NCI-H446 treated with DMSO at 0.1 percent for 48 hours (cell line): ENCODE measurements at places on chromosomes 4 and X.
A peak's percentile ranks its signal among the peaks of the same experiment; 100 is the strongest.

GRCh38 chrX:25028726-25029125, 13.0 kb upstream of the ARX start:
- DNase-seq: no peak

DNA sequence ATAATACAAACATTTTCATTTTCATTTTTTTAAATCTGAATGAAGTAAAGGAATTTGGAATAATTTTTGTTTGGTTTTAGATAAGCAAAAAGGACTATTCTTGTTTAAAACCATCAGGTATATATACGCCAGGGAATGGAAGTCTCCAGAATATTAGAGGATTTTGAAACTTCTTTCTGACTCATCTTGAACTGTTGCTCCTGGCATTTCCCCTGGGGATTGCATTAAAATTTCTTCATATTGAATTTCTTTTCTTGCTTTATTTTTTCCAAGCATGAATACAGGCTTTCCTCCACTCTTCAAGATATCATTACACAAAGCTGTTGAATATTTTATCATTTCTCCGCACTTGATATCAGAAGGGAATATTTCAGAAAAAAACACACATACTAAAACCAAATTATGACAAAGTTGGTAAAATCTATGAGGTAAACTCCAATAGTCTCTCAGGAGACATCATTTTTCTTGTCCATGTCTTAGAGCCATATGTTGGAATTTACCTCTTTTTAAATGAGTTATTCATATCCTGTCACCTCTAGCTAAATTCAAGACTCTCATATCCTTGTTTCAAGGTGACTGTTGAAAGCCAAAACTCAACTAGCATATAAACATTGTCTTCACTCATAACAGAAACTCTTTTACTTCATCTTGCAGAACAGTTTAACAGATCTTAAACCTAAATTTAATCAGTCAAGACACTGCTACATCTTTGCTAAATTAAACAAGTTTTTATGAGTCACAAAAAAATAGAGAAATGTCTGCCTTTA, 20.7 kb upstream of the CSN1S1 start:
- DNase-seq: no peak

- no peak for DNase-seq
Observed at GRCh38 chr4:152620218-152620617, 59.6 kb downstream of the TMEM154 start.

- DNase-seq: no peak
Observed at GRCh38 chrX:36336751-36337150, 417.2 kb downstream of the CFAP47 start.

DNA sequence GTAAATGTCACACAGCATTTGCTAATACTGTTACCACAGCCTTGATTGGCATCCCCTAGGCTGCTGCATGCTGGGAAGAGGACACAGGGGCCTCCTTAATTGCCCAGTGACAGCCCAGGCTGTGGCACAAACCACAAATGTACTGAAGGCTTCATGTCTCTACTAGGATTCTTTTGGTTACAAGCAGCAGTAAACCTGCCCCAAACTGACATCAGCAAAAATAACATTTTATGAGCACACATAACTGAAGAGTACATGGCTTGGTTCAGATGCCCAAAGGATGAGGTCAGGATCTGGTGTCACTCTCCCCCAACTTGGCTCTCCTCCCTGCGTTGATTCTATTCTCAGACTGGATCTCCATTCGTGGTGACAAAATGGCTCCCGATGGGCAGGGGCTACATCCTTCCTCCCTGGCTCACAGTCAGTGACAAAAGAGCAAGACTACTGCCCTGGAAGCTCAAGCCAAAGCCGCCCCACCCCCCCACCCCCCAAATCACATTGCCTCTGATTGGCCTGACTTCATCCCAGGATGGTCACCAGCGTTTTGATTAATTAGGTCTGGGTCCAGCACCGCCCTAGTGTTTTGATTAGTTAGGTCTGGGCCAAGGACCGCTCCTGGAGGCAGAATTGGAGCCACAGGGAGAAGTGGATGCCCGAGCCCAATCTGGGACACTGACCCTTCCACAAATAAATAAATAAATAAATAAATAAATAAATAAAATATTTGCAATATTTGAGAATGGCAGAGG, 180.5 kb upstream of the RBPJ start:
- DNase-seq: no peak

DNA sequence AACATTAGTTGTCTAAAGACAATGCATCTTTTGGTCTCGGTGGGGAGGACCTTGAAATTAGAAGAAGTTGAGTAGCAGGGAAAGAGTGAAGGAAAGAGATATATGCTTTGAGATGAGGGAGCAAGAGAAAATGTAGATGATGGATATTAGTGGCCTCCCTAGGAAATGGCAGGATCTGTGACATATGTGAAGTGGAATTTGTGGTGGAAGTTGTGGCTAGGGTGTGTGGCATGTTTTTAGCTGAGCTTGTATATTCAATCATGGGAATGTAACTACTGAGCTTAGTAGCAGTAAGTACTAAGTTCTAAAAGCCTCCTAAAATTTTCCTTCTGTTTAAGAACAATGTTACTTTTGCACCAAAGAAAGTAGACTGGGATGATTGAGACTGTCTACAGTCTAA, 382.8 kb upstream of the CTSO start:
- no peak for DNase-seq

GRCh38 chr4:40251366-40251765, 54.5 kb downstream of the RHOH start:
- no peak for DNase-seq

- DNase-seq: no peak
Observed at GRCh38 chrX:13266641-13267345, 53.1 kb downstream of the ATXN3L start.

DNA sequence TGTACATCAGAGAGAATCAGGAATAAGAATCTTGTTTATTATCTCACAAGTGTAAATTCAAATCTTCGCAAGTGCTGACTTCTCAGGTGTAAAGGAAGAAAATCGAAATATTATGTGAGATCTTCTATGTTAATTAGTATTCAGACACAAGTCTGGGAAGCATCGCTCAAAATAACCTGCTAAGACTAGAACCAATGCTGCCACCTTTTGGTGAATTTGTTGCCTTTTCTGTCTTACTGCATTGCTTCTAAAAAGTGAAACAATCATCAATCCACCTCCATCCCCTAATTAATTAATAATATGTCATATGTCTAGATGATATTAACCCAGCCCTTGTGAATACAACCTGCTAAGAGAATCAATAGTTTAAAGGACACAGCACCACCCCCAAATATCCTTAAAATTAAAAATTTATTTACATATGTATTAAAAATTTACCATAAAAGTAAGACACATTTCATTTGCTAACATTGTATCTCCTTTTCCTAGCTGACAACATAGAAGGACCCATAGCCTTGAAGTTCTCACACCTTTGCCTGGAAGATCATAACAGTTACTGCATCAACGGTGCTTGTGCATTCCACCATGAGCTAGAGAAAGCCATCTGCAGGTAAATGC, 3.5 kb downstream of the EPGN start:
- peak; percentile 41 for DNase-seq

DNA sequence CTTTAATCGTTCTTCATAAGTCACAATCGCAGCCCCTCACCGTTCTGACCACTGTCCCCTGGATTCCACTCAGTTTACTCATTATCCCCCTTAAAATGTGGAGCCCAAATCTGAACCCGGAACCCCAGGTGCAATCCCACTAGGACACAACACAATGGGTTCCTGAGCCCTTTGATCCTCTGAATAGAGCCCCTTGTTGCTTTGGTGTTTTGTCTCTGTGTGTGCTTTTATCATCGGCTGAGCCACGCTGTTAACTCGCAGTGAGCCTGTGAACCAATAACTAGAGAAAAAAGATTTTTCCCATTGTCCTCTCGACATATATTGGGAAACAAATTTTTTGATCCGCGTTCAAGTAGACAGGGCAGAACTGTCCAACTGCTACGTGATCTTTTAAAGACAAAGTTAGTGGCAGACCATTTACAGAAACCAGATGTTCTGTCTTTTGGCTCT, 617 bp upstream of the PDHA1 start:
- no peak for DNase-seq

GRCh38 chrX:53005327-53005726, 43.3 kb upstream of the GPR173 start:
- DNase-seq: no peak

DNA sequence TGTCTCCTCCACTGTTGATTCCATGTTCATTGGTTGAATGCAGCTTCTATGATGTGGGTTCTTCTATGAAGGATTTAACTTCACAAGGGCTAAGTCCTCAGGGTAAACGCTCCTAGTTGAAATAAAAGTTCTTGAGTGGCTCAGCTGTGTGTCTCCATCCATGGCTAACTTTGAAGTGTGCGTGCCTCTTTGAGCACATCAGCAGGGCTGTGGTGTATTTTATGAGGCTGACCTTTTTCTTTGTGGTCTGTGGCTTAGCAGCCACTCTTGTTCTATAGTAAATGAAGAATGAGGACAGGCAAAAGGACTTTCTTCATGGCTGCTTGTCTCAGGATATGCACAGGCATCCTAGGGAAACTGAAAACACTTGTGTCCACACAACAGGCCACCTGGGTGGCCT, 88.5 kb downstream of the KIT start:
- DNase-seq: no peak

DNA sequence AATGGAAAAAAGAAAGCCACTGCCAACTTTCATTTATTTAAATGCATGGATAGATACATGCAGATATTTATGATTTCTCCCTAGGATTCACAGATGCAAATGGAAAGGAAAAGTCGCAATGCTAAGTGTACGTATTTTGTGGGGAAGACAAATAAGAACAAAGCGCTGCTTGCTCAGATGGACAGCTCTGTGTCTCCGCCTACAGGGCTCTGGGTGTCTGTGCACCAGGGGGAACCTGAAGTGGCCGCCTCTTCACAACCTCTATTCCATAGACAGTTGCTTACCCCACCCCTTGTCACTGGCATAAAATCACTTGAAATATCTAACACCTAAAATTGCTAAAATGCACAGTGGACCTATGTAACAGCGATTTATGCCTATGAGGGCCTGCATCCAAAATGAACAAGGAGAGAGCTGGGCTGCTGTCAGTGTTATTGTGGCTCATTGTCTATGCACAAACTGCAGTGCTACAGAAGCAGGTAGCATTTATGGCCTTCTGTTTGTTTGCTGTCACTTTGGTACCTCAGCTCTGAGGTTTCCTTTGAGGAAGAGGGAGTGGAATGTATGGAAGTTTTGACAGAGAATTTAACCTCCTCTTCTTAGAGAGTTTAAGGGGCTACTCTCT, 58.6 kb upstream of the PAGE1 start:
- peak; percentile 0 for DNase-seq

GRCh38 chr4:140103676-140104075, 50.3 kb downstream of the MAML3 start:
- peak; percentile 33 for DNase-seq

DNA sequence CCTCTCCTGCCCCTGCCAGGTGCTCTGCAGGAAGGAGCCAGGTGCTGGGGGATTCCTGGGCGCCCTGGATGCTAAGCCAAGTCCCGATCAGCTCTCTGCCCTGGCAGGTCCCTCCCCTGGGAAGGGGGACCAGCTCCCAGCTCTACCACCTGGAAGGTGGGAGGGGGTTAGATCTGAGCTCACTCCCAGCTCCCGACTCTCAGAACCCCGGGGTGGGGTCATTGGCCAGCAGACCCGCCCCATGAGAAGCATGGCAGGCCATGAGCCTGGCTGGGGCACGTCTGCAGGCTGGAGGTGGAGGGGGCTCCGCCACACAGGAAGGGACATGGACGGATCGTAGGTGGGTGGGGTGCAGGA, 83.4 kb upstream of the NKX1-1 start:
- DNase-seq: no peak

GRCh38 chr4:187309456-187309855, 585.8 kb upstream of the FAT1 start:
- no peak for DNase-seq

DNA sequence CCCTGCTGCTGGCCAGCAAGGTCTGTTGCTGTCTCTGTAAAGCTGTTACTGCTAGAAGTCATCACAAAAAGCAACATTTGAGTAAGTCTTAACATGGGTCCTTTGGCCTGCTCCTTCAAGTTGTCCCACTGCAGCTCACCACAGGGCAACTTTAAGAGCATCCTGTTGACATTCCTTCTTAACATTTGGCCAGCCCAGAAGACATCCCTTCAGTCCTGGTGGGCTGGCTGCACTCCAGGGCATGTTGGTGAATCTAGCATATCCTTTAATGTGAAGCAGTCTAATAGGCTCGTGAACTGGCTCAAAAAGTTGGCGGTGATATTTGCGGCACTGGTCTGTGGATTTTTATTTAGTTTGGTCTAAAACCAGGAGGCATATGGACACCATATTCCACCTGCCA, 92.2 kb upstream of the MAML3 start:
- DNase-seq: peak; percentile 73

GRCh38 chr4:11724731-11725130, 296.0 kb upstream of the HS3ST1 start:
- no peak for DNase-seq

GRCh38 chr4:187108845-187109244, 385.2 kb upstream of the FAT1 start:
- DNase-seq: no peak

DNA sequence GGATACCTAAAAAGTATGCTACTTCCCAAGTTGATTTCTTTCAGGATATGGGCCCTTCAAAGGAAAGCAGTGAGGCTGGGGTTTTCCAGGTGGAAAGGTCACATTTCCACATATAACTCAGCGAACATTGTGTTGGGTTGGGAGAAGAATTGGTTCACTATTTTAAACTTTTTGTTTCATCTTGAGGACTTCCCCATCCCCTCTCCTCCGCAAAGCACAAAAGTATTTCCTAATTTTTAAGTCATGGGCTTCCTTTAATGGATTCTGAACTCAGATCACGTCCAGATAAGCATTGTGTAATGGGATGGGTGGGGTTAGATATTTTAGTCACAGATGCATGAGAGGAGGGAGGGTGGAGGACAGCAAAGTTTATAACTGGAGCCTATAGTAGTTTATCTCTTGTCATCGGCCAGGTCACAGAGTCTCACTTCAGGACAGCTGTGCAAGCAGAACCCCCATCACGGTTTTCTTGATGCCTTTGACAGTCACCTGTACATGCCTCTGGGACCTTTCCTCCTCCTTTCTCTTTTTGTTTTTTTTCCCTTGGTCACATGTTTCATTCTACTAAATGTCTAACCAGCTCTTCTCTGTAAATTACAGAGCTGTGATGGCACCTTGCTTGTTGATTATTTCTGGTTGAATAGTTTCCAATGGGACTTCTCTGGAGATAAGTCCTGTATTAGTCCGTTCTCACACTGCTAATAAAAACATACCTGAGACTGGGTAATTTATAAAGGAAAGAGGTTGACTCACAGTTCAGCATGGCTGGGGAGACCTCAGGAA, 115.4 kb downstream of the PTTG2 start:
- no peak for DNase-seq

- DNase-seq: no peak
Observed at GRCh38 chr4:53100501-53101190, 238.5 kb downstream of the RASL11B start.

- DNase-seq: no peak
Observed at GRCh38 chrX:11269006-11269405, 24.2 kb upstream of the AMELX start.

DNA sequence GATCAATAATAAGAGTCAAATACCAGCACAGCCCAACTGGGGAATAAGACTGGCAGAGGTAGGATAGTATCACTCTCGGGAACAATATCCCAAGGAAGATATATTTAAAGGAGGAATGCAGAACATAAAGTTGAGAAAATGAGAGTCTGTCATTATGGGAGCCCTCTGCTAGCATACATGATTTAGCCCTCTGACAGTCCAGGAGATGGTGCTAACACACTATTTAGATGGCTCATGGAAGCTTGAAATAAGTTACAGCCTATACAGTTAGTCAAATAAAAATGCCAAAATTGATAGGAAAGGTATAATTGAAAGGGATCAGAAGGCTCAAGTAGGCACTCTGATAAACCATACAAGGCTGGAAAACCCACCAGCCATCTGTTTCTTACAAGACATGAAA, 201.0 kb upstream of the NEIL3 start:
- no peak for DNase-seq
